Left lobe of liver (tissue), 2 donors: ENCODE measurements at places on chromosomes 16 and 17. TPM values are rescaled to one million over a fixed set of nuclear protein-coding genes. Genes with fewer than 3 reads are reported as not detected.

The FN3KRP gene
- total RNA-seq, result 14.0 TPM

The CIBAR2 gene
- total RNA-seq, result not detected

The CHTF8 gene
- total RNA-seq, result 59.1 TPM

The RCVRN gene
- not detected for total RNA-seq

The TP53TG3B gene
- not detected for total RNA-seq

The DOC2B gene
- total RNA-seq, result 0.68 TPM

The TP53TG3 gene
- total RNA-seq, result not detected

The SERPINF2 gene
- 1,138 TPM for total RNA-seq

The AATK gene
- total RNA-seq, result 0.70 TPM

The NLE1 gene
- 6.8 TPM for total RNA-seq

DNA sequence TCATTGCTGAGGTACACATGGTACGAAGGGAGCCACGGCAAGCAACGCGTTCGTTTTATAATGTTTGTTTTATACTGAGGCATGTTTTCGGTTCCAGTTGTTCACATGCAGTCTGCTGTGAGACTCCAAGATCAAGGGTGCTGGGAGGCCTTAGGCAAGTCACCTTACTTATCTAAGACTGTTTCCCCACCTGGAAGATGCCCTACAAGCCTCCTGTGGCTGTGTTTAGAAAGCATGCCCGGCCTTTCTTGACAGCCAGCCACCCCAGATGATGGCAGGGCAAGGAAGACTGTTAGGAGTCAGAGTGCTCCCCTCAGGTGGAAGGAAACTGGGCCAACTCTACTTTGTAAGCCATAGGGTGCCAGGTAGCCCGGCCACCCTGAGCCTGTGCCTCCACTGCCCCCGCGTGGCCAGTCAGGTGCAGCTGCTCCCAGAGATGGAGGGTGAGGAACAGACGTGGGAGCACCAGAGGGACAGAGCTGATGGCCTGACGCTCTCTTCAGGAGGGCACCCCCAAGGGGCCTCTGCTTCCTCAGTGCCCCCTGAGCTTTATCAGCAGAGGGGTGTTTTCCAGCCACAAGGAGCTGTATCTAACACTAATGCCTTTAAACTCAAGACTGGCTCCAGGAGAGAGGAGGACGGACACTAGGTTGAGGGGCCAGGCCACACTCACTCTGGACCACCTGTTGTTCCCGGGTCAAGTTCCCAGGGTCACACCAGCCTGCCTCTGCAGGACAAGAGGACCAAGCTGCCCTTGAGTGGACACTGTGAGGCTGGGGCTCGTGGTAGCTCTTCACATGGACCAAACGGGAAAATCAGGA lies 5.4 kb downstream of the NAT9 start:
- peak; percentile 87 for DNase-seq

DNA sequence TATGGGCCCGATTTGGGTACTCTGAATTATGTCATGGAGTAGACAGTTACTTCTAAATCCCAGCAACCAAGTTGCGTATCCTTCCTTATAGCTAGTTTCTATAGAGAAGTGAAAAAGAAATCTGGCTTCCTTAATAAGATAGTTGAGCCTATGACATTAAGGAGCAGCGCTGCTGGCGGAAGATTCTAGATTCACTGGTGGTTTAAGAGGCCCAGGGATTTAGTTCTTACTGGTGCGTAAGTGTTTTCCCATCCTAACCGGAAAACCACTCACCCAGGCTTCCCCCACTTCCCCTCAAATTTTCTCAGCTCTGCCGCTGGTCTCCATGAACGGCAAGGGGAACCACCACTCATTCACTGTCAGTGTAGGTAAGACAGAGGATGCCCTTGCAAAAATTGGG lies 230.4 kb downstream of the CPPED1 start:
- no peak for DNase-seq

- DNase-seq, result peak; percentile 98
Measured at GRCh38 chr17:82101767-82102679, 4.0 kb upstream of the FASN start.

DNA sequence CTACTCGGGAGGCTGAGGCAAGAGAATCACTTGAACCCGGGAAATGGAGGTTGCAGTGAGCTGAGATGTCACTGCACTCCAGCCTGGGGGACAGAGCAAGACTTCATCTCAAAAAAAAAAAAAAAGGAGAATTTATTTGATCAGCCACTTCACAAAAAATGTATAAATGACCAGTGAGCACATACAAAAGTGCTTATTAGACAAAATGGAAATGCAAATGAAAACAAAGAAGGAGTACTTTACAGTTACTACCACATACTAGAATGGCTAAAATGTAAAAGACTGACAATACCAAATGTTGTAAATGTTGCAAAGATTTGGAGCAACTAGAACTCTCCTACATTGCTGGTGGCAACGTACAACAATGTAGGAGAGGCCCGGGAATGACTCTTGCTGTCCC lies 241.8 kb upstream of the SOX9 start:
- no peak for DNase-seq

DNA sequence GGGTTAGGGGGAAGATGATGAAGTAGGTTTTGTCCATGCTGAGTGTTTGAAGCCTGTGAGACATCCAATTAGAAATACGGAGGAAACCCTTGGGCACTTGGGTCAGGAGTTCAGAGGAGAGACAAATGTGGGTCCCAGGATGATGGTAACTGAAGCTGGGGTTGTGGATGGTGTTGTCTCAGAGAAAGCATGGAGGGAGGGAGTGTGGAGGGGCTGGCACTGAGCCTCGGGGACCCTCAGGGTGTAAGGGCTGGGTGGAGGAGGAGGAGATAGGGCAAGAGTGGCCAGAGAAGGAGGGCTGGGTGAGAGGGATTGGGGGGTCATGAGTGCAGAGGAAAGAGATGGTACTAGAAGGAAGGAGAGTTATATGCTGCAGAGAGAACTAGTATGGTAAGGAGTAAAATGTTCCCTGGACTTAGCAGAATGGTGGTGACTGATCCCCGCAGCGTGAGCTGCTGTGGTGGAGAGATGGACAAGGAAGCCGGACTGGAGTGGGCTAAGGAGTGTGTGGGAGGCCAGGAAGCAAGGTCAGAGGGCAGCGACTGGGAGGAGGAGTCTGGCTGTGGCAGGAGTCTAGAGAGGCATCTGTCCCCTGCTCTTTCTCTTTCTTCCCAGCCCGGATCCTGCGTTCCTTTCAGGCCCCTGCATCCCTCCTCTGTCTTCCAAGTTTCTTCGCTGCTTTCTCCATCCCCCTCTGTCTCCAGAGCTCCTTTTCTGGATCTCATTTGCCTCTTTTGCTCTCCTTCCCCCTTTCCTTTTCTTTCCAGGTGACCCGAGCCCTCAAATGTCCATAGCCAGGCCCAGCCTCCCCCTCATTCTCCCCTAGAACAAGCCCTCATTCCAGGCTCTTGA lies 3.9 kb upstream of the COL1A1 start:
- no peak for DNase-seq

- DNase-seq, result no peak
Measured at GRCh38 chr16:20822521-20823325, 16.4 kb downstream of the REXO5 start.

GRCh38 chr17:6679241-6679640 lies 27.7 kb downstream of the C17orf100 start:
- DNase-seq, result no peak

DNA sequence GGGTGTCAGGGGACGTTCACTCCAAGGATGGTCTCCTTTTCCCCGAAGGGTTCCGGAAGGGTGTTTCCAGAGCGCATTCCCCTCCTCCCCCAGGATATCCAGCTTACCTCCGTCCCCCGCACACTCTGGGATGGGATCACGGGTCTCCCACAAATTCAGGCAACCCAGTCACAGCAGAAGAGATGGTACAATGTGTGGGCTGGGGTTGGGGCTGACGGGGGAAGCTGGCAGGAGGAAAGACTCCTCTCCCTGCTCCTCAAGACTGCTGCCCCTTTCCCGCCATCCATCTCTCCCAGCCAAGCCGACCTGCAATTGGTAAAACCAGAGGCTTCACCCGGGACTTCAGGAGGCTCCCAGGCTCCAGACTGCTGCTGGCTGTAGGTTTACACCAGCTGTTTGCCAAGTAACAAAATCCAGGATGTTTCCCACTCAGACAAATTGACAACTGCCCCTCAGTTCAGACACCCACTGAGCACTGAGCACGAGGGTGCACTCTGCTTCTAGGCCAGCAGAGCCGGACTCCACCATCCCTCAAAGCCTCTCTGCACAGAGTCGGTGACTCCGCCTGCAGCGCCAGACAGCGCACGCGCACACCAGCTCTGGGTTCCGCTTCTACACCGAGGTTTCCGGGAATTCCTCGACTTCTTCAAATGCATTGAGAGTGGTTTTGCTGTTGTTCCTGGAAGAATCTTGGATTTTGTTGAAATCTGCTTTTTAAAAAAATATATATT lies 37.7 kb downstream of the ASPA start:
- no peak for DNase-seq

- DNase-seq, result peak; percentile 91
Measured at GRCh38 chr17:67390646-67391361, 13.7 kb downstream of the PITPNC1 start.

DNA sequence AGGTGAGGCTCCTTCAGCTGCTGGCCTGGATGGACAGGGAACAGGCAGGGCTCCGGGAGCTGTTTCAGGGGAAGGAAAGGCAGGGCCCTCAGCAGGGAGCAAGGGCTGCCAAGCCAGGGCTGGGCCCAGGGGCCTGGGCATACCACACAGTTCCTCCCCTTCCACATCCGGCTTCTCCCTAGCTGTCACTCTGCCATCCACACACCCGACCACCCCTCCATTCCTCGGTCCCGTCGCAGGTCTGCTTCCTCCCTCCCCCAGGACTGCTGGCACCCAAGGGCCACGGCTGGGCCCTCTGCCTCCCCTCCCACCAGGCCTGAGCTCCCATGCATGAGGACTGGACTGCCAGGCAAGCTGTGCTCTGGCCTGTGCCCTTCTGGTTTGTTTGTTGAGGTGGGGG lies 24.0 kb downstream of the CDIP1 start:
- DNase-seq, result no peak

GRCh38 chr17:53499277-53499676 lies 323.4 kb upstream of the KIF2B start:
- DNase-seq, result no peak

DNA sequence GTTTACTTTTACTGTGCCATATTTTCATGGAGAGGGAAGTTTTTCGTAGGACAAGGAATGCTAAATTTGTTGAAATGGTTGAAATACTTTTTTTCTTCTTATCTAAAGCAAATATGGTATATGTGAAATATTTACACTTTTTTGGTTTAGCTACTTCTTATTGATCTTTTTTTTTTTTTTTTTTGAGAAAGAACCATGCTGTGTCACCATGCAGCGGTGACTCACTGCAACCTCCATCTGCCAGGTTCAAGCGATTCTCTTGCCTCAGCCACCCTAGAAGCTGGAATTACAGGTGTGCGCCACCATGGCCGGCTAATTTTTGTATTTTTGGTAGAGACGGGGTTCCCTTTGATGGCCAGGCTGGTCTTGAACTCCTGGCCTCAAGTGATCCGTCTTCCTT lies 100.5 kb downstream of the FTO start:
- no peak for DNase-seq

GRCh38 chr16:77271532-77272426 lies 72.6 kb downstream of the SYCE1L start:
- no peak for DNase-seq

GRCh38 chr17:8384801-8385378 lies 1.9 kb upstream of the RPL26 start:
- DNase-seq, result no peak

DNA sequence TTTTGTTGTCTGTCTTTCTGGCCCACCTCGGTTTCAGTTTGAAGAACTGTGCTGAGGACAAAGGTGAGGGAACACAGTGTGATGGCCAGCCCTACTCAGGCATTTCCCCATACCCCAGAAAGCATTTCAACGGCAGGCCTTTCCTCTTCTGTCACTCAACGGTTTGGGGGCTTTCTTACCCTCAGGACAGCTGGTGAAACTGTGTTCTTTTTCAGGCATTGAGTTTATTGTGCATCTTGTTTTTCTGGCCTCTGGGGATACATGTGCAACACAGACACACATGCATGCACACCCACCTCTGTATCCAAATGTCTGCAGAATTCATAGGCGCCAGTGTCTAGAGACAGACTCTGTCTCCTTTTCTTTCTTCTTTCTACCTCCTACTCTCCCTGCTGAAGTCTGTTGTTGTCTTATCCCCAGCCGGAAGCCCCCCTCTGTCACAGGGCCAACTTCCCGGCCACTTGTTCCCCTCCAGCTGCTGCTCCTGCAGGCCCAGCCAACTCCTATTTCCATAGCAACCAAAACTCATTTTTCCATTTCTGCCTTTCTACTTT lies 17.0 kb downstream of the CHD9 start:
- peak; percentile 64 for DNase-seq

DNA sequence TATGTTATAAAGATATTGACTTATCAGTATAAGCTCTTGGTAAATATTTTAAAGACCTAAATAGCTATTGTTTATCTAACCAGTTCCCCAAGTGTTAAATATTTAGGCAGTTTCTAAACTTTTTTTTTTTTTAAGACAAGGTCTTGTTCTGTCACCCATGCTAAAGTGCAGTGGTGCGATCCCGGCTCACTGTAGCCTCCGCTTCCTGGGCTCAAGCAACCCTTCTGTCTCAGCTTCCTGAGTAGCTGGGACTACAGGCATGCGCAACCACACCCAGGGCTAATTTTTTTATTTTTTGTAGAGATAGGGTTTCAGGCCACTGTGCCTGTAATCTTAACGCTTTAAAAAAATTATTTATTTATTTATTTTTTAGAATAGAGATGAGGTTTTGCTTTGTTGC lies 43.5 kb downstream of the SNX29 start:
- DNase-seq, result no peak

DNA sequence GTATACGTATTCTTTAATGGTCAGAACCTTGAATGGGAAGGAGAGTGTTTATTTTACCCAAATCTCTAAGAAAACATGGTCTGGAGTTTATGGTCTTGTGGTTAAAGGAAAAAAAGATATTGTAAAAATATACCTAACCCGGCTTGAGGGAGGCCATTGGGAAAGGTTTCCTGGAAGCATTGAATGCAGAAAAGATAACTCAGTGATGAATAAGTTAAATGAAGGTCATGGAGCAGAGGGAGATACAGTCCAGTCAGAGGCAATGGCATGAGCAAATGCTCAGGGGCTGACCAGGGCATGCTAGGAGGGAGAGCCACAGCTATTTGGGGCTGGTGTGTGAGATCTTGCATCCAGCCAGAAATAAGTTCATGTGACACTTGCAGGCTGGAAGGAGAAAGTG lies 430.4 kb upstream of the CDH5 start:
- DNase-seq, result no peak

DNA sequence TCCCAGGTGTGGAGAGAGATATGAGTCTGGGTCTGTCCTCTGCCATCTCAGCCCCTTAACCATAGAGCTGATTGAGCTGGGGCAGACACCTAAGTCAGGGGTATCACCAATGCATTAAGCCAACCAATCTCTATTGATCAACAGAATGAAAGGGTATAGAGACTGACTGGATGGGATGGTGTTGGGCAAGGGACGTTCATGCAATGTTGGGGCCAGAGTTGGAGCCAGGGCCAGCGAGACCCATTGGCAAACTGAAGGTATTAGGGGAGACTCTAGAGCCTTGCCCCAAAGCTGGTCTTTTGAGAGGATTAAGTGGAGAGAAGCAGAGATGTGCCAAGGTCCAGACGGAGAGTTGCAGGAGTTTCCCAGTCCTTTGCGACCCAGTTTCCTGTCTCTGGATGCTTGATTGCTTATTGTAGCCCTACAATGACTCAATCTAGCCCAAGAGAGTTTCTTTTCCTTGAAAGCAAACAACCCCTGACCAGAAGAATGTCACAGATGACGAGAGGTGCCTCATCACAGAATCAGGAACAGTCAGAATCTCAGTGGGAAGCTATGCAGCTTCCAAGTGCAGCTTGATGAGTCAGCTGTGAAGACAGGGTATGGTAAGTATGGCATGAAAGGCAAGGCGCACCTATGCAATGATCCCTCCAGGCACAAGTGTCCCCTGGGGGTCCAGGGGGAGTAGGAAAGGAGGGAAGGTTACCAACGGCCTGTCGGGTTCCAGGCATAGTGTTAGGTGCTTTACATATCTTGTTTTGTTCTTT lies 137.2 kb downstream of the UTP18 start:
- DNase-seq, result no peak

- no peak for DNase-seq
Measured at GRCh38 chr16:81706327-81707295, 72.5 kb upstream of the PLCG2 start.
